ENCODE measurements at places on chromosomes 13 and 19.

DNA sequence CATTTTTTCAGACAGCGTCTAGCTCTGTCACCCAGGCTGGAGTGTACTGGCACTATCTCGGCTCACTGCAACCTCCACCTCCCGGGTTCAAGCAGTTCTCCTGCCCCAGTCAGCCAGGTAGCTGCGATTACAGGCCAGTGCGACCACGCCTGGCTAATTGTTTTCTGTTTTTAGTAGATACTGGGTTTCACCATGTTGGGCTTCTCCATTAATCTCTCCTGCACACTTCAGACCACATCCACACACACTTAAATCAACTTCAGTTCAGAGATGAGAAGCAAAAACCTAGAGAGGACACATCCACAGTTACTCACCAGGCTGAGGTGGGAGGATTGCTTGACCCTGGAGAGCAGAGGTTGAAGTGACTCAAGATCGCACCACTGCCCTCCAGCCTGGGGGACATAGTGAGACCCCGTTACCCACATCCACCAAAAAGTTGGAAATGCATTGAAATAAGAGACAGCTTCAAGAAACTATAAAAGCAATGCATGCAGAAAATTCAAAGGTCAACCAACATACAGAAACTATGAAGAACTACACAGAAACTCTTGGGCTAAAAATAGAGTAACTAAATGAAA, 42.3 kb downstream of the ZNF611 start:
- DNase-seq = no peak

DNA sequence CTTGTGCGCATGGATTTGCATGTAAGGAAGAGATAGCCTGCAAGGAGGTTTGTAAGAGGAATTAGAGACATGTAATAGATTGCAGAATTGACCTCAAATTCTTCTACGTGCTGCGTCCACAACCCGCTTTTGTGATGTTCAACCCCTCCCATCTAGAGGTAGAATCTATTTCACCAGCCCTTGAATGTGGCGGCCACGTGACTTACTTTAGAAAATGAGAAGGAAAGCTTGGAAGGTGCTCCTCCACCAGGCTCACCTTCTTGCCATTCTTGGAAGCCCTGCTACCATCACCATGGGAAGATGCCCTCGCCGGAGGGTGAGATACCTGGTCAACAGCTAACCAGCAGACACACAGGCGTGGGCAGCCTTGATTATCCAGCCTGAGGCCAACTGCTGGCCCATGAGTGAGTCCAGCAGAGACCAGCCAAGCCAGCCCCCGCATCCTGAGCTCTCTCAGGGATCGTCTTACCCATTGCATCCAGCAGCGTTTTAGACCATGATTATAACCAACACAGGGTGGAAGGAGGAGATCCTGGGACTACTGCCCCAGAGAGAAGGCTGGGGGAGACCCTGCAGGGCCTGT, 7.6 kb upstream of the PEPD start:
- no peak for DNase-seq

- DNase-seq = no peak
Observed at GRCh38 chr13:111031531-111031961, 83.6 kb upstream of the ARHGEF7 start.

- no peak for DNase-seq
Observed at GRCh38 chr13:41461527-41462139, 4.3 kb downstream of the RGCC start.

- no peak for DNase-seq
Observed at GRCh38 chr13:59946944-59947343, 216.8 kb downstream of the DIAPH3 start.

GRCh38 chr13:28420704-28421103, 74.2 kb downstream of the FLT1 start:
- DNase-seq = no peak

DNA sequence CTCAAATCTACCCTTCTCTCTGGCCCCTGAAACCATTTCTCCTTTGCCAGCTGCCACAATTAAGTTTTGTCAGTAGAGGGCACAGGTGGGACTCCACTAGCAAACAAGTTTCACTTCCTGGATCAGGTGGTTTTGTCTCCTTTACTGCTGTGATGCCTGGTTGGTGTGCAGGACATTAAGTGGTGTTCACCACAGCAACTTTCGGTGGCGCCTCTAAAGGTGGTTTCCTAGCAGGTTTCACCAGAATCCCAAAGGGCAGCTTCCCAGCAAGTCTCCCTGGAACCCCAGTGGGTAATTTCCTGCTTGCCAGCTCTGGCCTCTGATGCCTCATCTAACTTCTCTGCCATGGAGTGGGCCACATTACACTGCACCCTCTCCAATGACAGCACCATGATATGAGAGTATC, 16.6 kb downstream of the MED4 start:
- no peak for DNase-seq

DNA sequence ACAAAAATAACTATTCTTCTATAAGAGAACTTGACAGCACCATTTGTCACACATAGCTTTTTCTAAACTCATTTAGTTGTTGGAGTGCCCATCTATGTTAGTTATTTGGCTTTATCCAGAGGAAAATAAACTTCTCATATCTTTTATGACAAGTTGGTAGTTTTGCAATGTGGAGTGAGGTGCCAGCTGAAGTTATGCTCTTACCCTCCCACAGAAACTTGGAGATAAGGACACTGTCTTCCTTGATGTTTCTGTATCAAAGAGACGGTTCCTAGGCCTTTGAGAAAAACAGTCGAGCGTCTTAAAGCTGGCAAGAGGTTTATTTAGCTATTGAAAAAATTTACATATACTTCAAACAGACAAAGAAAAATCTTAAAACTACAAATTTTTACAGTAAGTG, 1079.7 kb downstream of the SLITRK1 start:
- DNase-seq = no peak

GRCh38 chr19:46975925-46976782, 43.5 kb upstream of the NPAS1 start:
- DNase-seq = no peak

- no peak for DNase-seq
Observed at GRCh38 chr13:113929628-113930615, 44.0 kb downstream of the C13orf46 start.

- no peak for DNase-seq
Observed at GRCh38 chr13:31204592-31204991, 4.8 kb downstream of the B3GLCT start.

- DNase-seq = no peak
Observed at GRCh38 chr19:23241419-23241818, 8.8 kb downstream of the ZNF724 start.

GRCh38 chr19:44653977-44654774, 10.5 kb downstream of the PVR start:
- DNase-seq = peak; percentile 36
